ENCODE measurements at places on chromosomes 3 and 15.

- no peak for DNase-seq
Measured at GRCh38 chr3:67290438-67290837, 292.3 kb downstream of the KBTBD8 start.

DNA sequence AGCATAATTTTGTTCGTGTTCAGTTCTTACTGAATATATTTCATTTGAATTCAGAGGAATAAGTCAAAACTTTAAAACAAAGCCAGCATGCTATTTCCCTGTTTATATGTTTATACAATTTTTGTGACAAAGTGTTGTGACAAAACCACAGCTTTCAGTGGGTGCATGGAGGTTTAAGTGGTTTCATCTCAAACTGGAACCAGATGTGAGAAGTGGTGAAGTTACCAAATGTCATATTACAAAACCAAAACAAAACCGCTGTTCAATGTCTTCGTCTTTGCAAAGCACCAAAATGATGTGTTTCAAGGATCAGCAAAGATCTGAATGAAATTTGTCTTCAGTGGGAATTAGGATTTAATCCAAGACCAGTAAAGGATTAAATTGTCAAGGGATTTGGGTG, 59.3 kb upstream of the OSTN start:
- DNase-seq: no peak

DNA sequence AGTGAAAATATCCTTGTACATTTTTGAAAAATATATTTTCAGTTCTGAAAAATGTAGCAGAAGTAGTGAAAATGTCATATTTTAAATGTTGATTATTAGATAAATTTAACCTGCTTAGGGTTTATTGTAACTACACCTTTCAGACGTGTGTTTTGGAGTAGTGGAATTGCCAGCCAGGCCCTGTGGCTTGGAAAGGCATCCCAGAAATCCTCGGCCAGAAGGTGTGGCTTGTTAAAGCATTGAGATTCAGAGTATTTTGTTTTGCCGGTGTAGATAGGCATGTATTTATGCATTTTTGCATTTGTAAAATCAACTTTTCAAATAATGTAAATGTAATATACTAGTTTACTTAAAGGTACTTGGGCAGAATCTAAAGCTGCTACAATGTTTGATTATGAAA, 7.0 kb downstream of the EBLN2 start:
- DNase-seq: no peak

DNA sequence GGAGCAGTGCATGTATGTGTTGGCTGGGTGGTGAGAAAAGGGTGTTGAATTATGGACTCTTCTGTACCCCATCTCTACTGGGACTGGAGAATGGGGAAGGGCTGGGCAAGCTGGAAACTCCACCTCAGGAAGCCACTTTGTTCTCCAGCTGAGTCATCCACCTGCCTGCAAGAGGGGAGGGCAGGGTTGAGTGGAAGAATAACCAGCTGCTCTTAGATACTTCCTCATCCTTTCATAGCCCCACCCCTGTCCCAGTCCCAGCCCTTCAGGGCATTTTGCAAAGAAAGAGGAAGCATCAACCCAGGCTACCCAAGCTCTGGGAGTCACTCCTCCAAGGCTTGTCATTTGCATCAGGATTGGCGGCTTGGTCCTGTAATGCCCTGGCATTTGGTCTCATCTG, 33.1 kb downstream of the RAB11A start:
- DNase-seq: peak; percentile 52

- DNase-seq: no peak
Measured at GRCh38 chr3:181712226-181712552, 464 bp downstream of the SOX2 start.

DNA sequence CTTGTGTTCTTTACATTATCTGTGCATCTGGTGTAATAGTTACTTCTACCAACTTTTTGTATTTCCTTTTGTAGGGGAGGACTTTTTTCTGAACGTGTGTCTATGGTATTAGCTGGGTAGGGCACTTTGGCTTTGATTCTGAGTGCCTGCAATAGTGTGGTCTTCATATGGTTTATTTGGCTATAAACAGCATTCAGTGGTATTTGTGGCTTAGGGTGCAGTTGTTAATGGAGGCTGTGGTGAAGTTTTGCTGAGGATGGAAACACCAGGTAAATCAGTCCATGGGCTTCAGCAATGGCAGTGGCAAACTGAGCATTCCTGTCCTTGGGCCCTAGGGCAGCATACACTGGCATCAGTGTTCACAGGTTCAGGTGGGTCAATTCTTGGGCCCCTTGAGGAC, 230.6 kb upstream of the CTNNB1 start:
- no peak for DNase-seq

- DNase-seq: no peak
Measured at GRCh38 chr15:101573951-101574350, 78.2 kb downstream of the TM2D3 start.

- no peak for DNase-seq
Measured at GRCh38 chr15:91331581-91331980, 231.5 kb downstream of the SV2B start.

DNA sequence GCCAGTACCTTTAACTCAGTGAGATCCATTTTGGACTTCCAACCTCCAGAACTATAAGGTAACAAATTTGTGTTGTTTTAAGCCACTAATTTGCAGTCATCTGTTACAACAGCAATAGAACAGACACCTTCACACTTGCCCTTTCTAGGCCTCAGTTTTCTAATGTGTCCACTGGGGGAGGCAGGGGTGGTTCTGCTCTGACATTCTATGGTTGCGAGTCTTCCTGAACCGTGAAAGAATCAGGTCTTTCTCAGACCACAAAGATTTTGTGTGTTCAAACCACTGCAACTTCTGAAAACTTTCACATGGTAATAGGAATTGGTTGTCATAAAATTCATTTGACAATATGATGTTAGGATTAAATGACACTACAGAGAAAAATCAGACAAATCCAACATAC, 26.8 kb upstream of the CSTA start:
- DNase-seq: no peak

DNA sequence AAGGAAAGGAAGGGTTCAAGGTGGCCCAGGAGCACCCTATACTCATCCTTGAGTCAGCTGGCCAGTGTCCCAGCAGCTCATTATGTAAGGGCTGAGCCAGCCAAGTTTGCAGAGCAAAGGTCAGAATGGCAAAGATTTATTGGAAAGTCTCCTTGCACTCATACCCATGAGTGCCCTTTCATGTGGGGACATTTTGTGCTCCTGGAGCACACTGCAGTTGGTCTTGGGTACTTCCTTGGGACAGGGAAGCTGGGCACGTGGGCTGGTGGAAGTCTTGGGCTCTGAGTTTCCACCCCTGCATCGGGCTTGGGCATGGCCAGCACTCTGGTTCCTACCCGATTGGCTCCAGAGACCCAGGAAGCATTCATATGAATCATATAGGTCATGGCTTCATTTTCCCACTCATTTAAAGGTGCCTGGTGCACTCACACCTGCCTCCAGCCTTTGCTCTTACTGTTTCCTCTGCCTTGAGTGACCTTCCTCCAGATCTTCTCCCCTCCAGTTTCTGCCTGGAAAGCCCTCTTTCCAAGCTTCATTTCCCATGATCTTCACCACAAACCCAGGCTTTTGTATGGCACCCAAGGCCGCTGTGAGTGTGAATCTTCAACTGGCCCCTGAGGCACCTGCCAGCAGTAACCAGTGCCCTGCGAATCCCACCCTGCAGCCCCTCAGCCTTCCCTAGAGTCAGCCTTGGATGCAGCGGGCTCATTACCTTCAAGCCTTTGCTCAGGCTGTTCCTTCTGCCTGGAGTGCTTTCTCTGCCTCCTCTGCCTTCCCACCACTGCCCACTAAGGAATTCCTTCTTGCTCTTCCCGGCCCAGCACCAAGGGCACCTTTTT, 10.5 kb upstream of the PRKCD start:
- DNase-seq: no peak
